ENCODE measurements at places on chromosomes 7 and 10.

GRCh38 chr7:159092701-159093121 is 52.0 kb downstream of the VIPR2 start:
- DNase-seq, result no peak

DNA sequence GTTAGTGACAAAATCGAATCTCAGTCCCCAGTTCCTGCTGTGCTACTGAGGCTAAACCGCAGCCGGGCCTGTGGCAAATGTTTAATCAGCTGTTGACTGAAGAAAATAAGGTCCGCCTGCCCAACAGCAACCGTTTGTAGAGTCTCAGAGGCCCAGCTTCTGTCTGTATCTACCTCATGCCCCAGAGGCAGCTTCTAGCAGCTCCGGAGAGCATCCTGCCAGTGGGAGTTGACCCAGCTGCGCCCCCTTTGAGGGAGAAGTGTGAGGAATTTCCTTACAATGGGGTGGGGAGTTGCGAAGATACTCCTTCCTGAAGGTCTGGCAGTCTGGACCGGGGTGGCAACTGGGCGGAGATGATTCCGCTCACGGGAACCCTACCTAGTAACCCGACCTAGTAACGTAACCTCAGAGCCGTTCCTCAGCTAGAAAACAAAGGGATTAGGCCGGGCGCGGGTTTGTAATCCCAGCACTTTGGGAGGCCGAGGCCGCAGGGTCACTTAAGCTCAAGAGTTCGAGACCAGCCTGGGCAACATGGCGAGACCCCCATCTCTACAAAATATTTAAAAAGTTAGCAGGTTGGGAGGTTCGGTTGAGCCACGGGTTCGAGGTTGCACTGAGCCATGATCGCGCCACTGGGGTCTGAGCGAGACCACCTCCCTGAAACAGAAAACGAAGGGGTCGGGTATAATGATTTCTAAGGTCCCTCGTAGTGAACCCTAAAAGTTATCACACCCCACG is 846 bp upstream of the ZNF775 start:
- peak; percentile 72 for DNase-seq

- peak; percentile 56 for DNase-seq
These were observed 26.2 kb downstream of the FAM171A1 start for GRCh38 chr10:15344876-15345285.

DNA sequence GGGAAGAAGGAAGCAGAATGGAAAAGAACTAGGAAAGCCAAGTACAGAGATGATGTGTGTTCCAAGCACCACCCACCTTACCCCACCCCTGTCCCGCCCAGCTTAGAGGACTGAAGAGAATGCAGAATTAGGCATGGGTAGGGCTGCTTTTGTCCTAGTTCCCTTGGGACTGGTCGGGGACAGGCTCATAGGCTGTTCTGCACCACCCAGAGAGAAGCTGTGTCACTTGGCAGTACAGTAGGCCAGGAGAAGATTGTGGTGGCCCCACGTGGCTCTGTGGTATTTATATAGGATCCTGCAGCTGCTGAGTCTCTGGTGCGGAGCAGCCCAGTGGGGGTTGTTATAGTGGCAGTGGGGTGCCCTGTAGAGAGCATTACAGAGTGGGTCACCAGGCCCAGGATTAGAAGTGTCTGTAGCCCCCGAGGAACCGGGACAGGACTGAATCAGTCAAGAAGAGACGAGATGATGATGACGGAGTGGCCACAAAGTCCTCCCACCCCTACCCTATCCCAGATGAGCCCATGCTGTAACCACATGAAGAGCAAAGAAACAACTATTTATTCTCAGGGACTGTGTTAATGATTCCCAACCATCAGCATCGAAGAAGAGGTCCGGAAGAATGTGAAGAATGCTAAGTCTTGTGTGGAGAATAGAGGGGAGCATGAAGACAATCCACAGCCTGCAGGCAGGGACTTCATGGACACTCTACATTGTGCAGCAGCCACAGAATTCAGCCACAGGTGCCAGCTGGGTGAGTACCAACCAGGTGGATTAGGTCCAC is 88.9 kb downstream of the C1GALT1 start:
- no peak for DNase-seq

DNA sequence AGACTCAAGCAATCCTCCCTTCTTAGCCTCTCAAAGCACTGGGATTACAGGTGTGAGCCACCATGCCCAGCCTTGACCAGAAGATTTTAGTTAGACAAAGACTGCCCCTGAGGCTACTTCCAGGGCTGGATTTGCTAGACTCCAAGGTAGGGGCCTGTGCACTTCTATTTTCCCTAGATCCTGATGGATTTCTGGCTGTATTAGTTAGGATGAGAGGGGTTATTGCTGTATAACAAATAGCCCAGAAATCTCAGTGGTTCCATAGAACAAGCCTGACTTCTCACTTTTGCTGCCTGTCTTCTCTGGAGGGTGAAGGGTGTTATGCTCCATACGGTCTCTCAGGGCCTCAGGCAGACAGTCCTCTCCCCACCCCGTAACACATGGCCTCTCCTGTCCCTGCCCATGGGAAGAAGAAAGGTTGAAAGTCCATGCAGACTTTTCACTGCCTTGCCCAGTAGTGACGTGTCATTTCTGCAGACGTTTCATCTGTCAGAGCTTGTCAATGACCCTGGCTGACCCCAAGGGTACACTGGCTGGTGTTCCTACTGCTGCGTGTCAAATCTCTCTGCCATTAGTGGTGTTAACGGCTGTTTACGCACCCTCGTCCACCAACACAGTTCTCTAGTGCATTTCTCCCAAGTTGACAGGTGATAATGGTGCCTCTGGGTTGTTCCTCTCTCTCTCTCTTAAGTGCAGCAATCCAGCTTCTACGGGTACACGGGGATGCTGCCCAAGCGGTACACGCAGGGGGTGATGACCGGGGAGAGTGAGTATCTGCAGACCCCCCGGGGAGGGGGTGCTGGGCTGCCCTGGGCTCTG is 11.6 kb downstream of the SLC29A4 start:
- DNase-seq, result no peak

DNA sequence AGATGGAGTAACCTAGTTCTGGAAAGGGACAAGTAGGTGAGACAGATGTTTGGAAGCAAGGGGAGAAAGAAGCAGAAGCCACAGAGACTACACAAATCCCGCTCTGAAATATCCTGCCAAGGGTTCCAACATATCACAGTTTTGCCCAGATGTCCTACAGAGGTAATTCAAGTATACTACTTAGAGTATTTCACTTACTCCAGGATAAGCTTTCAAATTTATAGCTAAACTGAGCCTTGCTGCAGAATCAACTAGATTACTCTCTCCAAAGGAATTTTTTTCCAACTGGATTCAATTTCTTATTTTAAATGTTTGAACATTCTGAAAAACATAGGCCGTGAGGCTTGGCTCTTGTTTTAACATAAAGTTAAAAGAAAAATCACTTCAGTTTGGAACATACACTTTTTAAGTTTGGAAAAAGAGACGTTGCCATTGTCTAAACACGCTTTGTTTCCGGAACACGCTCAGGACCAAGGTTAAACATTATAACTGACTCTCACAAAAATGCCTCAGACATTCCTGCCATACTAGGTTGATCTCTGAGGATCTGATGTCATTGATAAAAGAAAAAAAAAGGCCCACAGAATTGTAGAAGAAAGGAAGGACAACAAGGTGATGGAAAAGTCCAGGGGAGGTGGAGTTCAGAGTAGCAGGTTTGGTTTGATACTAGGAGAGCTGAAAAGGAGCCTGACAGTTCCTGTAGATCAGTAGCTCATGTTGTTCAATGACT is 74.8 kb downstream of the FAM185A start:
- DNase-seq, result no peak

DNA sequence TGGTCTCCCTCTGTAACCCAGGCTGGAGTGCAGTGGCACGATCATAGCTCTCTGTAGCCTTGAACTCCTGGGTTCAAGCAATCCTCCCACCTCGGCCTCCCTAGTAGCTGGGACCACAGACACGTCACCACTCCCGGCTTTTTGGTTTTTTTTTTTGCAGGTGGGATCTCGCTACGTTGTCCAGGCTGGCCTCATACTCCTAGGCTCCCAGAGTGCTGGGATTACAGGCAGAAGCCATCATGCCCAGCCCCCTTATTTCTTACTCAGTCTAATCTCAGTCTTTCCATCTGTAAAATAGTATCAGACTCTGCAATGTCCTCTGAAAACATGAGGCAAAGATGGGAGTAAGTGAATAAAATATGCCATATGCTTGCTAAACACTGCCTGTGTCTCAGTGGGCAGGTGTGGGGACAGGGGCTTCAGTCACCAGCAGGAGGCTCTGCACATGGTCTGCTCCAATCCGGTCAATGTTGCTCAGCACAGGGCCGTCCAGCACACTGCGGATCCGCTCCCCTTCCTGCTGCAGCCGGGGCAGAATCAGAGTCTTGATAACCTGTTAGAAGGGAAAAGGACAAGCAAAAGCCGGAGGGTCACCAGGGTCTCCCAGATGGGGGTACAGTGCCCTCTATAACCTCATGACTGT is 8.2 kb downstream of the AP4M1 start:
- DNase-seq, result no peak

- no peak for DNase-seq
These were observed 91.1 kb downstream of the CDK6 start for GRCh38 chr7:92745241-92745640.

- no peak for DNase-seq
These were observed 1.5 kb downstream of the METTL27 start for GRCh38 chr7:73840715-73841379.

- DNase-seq, result no peak
These were observed 58.3 kb downstream of the REEP3 start for GRCh38 chr10:63579371-63580014.

- DNase-seq, result no peak
These were observed 72.0 kb upstream of the MTPN start for GRCh38 chr7:136049117-136049516.

DNA sequence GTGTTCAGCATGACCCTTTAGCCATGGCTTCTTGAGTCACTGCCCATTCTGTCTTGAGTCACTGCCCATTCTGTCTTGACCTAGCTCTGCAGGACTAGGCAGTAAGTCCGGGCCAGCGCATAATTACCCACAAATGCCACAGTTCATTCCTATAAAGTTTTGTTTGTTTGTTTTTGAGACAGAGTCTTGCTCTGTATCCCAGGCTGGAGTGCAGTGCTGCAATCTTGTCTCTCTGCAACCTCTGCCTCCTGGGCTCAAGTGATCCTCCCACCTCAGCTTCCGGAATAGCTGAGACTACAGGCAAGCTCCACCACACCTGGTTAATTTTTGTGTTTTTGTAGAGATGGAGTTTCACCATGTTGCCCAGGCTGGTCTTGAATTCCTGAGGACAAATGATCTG is 32.7 kb upstream of the TARP start:
- no peak for DNase-seq

- no peak for DNase-seq
These were observed 14.3 kb downstream of the KLLN start for GRCh38 chr10:87849001-87849400.

DNA sequence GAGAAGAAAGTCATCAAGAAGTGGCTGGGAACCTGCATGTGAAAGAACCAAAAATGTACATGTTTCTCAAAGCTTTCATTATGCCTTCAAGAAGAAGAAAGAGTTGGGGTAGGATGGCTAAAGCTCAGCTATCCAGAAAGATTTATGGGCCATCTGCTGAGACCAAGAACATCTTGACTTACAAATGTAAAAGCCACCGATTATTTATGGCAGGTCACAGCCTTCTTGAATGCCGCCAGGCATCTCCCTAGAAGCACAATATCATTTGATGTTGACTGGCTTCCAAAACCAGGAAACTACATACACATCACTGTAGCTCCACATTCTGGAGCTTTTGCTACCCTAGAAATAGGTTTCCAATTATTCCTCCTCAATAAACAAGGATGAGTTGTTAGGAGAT is 254.2 kb upstream of the AOAH start:
- no peak for DNase-seq

DNA sequence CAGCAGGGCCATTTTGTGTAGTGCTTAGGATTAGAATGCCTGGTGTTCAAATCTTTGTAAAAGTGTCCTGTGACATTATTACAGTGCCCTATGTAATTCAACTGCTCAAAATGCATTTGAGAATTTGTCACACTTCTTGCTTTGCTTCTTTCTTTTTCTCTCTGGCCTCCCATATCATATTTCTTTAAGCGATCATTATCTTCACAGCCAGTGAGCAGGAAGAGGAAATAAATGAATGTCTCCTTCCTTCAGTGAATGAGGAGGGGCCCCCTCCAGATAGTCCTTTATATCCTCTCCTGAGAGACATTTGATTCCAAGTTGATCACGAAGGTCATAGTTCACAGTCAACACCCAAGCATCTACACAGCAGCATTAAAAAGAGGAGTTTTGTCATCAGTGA is 425.1 kb upstream of the NPVF start:
- no peak for DNase-seq

DNA sequence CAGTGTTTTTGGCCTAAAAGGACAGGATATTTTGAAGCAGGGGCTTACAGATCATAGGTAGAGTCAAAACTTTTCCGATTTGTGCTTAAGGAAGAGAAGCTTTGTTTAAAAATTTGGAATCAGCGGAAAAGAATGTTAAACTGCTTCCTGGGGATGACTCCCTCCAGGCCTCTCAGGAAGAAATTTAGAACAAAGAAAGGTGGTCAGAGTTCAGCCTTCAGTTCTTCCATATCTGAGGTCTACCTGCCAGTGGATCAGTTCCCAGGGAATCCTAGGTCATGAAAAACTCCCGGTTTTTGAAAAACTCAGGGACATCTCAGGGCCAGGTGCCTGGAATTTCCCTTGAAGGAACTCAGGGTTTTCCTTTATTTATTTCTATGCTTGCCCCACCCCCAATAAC is 100.3 kb downstream of the MCU start:
- no peak for DNase-seq

GRCh38 chr10:126639084-126639483 is 31.4 kb downstream of the C10orf90 start:
- DNase-seq, result no peak

DNA sequence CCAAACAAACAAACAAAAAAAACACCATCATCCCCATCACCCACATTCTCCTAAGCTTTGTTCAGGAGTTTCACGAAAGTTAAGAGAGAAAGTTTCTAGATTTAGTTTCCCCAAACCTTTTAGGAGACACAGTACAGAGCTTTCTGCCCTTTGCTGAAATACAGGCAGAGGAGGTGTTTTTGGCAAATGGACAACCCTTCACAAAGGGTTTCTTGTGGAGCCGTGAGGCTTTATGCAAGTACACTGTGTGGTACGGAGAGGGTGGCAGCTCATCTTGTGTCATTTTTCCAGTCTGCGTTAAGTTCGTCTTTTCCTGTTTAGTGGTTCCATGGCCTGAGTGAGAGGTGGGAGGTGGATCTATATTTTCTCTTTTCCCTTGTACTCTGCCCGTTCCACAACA is 215.5 kb upstream of the PRKCQ start:
- no peak for DNase-seq

GRCh38 chr7:64706625-64707292 is 40.8 kb downstream of the ZNF107 start:
- no peak for DNase-seq

GRCh38 chr7:25196132-25196896 is 32.0 kb downstream of the NPVF start:
- no peak for DNase-seq

- DNase-seq, result no peak
These were observed 11.4 kb downstream of the KDM7A start for GRCh38 chr7:140165422-140165821.

DNA sequence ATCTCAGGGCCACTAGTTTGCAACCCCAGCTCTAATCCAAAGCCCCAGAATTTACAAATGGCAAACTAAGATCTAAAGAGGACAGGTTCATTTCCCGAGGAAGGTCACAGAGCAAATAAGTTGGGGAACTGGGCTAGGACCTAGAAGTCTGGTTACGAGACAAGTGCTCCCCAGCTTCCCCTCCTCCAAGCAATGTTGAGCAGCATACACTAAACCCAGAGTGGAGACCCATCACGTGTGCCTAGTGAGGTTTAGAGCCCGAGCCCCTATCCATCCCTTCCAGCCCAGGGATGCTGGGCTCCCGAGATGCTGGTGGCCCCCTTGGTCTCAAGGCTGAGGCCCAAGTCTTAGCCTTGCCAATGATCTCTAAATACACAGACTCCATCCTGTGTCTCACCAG is 209.5 kb upstream of the ZMIZ1 start:
- DNase-seq, result no peak

All from HuH-7.5 (cell line).